ENCODE measurements at places on chromosomes 1 and 21.

DNA sequence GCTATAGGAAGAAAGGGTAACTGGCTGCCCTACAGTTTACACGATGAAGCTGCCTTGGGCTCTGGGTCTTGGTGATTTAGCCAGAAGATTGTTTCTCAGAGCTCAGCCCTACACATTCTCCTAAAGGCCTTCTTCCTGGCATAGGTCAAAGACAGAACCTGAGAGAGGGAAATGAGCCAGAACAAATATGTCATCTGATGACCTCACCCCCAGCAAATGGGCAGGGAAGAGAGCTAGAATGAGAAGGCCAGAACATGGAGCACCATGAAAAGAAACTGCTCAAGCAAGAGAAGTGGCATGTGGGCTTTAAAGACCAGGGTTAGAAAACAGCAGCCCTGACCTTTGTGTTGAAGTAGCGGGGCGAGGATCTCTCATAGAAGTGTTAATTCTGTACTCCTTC, 5.5 kb upstream of the ILDR2 start:
- no peak for DNase-seq

GRCh38 chr1:189851806-189852367, 625.8 kb downstream of the BRINP3 start:
- peak; percentile 81 for DNase-seq

- no peak for DNase-seq
These were observed 36.8 kb upstream of the AHCYL1 start for GRCh38 chr1:109947582-109948284.

GRCh38 chr1:94503153-94503552, 38.4 kb downstream of the F3 start:
- DNase-seq: no peak

- DNase-seq: no peak
These were observed 4.1 kb upstream of the GABRD start for GRCh38 chr1:2014741-2015735.

- DNase-seq: no peak
These were observed 2.8 kb downstream of the VPS72 start for GRCh38 chr1:151187205-151187604.
